ENCODE measurements at places on chromosomes 5 and 9.

- no peak for DNase-seq
Measured at GRCh38 chr5:53607886-53608285, 47.4 kb downstream of the NDUFS4 start.

DNA sequence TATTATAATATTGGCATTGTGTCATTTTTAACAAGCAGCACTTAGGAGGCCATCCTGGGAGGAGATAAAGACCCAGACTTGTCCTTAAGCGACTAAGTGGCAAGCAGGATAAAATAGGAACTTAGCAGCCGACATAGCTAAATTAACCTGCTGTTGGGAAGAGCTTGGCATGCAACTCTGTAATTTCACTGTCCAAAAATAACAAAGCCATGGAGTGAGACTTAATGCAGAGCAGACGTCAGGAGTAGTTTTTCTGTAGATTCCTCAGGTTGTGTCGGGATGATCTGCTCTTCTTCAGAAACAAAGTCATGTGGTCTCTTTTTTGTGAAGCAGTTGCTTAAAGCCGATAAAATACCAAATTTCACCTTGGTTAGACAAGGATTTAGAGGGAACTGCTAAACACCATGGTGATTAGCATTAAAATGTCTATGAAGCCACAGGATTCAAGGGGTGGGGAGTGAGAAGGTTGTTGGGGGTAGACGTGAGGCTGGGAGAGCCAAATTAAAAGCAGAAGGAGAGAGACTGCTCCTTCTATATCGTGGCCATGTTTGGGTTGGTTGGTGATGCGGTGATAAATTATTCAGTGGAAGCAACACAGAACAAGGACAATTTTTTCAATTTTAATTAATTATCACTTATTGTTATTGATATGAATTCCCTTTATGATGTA is 303.0 kb downstream of the CSNK1G3 start:
- no peak for DNase-seq

DNA sequence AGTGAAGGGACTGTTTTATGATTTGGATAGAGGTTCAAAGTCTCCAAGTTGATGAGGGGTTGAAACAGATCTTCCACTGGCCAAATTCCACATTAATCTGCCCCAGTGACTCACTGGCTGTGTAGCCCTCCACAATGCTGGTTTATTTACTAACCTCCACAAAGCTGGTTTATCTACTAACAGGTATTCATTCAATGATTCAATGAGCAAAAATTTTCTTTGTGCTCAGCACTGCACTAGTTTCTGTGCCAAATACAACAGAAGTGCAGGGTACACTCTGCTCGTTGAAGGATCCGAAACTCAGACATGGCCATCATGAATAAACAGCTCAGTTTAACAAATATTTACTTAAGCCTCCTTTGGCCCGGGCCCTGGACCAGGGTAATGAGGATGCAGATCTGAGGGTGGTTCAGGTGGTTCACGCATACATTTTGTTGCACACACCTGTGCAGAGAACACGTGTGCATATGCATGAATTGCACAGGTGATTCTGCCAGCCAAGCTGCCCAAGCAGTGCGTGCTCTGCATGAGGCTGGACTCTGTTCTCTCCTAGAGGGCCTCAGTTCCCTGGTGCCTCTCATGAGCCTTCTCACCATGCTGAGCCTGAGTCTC is 71.0 kb downstream of the SH3PXD2B start:
- DNase-seq, result no peak

GRCh38 chr5:159878988-159879471 is 37.3 kb upstream of the ADRA1B start:
- no peak for DNase-seq

GRCh38 chr9:81317223-81317622 is 372.1 kb downstream of the TLE1 start:
- no peak for DNase-seq

DNA sequence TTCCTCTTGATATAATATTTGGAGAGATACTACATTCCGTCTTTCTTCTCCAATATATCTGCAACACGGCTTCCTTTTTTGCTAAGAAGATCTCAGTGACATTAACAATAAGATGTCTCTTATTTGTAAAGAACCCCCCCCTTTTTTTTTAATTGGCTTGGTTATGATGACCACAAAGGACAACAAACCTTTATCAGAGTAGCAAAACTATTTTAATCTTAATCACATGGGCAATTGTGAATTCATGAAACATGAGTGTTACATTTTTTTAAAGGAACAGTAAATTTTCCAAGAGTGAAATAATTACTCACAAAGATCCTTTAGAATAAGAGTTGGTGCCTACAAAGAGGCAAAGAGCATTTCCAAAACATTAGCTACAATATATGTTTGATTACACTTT is 554.1 kb downstream of the MAT2B start:
- DNase-seq, result no peak

GRCh38 chr5:554284-554988 is 30.2 kb upstream of the SLC9A3 start:
- DNase-seq, result no peak

GRCh38 chr5:95826949-95827891 is 4.7 kb upstream of the GLRX start:
- DNase-seq, result no peak

DNA sequence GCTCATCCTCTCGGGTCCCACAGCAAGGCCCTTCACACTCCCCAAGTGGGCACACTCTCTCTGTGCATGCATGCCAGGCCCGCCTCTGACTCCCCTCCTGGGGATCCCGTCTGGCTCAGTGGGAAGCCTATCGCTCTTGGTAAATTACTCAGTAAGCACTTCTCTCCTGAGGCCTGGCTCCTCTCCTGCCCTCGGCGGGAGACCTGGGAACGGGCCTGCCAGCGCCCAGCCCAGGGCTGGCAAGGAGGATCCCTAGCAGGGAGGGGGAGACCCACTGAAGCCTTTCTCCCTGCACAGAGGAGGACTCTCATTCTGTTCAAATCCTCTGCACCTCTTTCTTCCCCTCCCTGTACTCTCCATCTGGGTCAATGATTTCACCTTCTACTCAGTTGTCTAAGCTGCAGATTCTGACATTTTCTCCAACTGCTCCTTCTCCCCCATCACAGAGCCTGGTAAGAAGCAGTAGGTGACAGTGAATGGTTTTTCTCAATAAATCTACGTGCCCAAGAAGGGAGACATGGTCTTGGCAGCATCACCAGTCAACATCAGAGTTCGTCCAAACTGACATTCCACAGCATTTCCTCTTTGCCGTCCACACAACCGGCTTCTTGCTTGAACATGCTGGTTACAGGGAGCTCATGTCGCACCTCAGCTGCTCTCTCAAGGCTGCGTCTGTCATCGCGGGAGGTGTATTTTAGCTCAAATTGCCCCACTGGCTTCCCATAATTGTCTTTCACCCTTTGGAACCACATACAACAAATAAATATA is 81.9 kb downstream of the GPR21 start:
- DNase-seq, result no peak

DNA sequence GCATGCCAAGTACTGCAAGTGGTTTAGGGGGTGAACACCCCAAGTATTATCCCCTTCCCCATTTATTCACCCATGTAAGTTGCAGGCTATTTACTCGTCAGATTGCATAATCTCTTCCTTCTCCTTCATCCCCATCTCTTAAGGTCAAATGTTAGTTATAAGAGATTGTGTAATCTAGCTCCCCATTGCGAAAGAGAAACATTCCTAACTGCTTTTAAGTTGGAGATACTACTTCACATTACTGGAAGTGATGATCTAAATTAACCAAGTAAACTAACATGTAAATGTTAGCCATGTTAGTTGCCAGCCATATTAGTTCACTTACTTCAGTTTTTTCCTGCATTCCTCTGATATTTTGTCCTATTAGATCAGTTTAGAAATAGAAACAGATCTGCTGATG is 262.3 kb downstream of the TAF11L14 start:
- DNase-seq, result no peak

GRCh38 chr9:115296831-115297565 is 179.0 kb upstream of the TNC start:
- no peak for DNase-seq

DNA sequence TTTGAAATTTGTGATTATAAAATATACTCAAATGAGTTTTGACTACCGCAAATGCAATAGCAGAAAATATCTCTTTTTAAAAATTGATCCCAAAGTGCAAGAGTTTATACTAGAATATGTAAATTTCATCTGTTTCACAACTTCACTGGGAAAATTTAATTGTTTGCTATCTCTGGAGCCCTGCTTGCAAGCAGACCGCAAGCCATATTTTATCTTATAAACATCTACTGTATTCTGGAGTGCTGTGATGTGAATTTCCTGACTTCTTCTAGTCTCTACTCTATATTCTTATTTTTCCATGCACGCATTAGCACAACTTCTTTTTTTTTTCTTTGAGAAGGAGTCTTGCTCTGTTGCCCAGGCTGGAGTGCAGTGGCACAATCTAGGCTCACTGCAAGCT is 98.7 kb downstream of the DROSHA start:
- no peak for DNase-seq

DNA sequence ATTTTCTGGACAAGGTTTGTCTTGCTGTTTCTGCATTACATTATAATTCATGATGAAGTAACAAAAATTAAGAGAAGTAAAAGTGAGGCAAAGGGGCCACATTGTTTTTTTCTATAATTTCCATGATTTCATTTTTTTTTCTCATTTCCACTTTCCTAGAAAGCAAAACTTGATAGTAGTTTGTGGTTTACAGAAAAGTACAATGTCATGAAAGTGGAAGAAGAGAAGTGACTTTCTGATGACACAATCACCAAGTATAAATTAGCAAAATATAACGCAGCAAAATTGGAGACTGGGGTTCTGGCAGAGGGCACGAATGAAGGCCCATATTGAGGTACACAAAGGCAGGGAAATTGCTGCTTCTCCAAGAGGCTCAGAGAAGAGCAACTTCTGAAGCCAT is 5.0 kb upstream of the IFNA14 start:
- DNase-seq, result no peak

DNA sequence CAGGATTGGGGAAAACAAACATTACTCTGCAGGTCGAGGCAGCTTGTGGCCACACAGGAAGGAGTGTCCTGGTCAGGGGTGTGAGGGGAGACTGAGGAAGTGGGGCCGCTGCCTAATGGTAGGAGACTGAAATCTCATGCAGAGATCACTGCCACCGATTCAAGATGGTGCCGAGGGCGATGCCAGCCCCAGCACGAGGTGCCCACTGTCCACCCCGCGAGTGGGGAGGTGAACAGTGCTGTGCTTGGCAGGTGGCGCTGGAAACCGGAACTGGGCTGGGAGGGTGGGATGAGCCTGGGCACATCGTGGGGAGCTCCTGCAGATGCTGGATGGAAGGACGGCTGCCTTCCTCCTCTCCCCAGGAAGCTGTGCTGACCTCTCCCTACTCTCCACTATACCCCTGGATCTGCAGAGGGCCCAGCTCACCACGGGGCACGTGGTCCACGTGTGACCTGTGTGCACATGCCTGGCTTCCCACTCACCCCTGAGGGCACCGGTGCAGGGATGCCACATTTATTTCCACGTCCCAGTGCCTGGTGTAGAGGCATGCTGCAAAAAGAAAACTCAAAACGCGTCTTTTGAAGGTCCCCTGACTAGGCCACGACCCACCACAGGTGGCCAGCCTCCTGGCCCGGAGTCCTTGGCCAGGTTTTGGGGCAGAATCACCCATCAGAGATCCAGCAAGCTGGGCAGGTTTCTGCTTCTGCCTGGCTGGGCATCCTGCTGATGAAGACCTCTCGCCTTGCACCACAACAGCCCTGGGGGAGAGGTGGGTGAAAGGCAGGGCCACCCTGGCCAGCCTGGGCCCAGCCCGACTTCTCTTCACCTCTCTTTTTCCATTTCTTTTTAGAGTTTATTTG is 71.7 kb upstream of the FCN1 start:
- no peak for DNase-seq

DNA sequence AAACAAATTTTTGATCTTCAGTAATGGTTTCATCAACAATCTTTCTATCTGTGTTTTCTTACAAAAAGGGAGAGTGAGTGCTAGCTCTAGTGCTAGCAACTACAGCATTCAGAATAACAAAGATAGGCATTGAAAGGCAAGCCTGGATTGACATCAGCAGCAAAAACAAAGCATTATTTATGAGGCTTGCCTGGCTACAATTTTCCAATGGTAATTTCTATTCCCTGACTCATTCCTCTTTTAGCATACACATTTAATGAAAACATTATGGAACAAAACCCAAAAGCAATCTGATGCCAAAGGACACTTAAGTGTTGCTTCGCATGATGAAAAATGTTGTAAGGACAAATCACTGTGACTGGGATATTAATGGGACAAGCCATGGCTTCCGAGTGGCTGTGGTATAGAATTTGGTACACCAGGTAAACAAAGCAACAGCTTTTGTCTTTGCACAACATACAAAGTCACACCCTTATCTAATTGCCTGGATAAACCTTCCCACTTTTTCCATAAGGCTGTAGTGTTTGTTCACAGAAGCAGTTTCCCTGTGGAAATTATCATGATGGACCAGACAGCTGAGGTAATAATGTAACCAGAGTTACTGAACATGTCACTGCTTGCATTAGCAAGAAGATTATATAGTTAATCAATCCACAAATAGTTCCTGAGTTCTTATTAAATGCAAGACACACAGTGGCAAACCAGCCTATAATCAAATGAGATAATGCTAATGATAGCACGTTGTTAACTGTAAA is 179.8 kb upstream of the EDIL3 start:
- no peak for DNase-seq

DNA sequence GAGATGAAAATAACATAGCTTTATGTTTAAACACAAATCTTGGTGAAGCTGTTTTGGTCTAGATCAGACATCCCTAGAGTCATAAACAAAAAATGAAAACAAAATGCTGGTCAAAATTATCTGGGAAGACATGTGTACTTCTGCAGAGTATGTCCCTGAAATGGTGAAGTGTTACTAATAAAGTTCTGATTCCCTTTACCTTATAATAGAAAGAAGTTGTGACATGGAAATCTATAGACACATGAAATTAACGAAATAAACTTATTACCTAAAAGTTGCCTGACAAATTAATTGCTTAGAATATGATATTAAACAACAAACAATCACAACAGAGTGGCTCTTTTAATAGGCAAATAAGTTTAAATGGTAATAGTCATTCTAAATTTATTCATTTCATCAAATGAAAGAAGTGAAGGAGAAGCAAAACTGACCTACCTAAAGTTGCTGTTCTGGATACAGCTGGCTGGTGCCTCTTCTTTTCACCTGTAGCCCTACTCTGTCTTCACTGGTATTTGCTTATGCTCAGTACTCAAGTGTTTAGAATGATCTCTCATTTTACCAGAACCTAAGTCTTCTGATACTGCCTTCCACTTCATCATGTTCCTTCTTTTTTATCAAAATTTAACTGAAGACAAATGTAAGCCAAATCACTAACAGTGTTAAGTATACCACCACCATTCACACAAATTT is 38.8 kb downstream of the FNIP1 start:
- no peak for DNase-seq

DNA sequence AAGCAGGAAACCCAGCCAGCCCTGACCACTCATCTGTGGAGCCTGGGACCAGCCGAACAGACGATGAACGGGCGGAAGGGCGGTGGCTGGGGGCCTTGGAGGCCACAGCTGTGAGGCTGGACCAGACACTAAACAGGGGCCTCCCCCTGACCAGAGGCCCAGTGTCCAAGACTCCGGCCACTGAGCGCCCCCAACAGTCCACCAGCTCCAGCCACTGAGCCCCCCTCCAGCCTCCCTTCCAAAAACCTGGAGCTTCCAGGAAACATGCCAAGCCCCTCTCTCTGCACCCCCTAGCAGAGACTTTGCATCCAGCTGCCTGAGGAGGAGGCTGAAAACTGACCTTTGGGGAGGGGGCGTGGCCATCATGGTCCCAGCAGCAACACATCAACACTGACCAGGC is 23.2 kb downstream of the CNTFR start:
- DNase-seq, result no peak

Data from stimulated activated CD8-positive, alpha-beta memory T cell treated with anti-CD3 and anti-CD28 coated beads, Interleukin-4, amount 100 ng/mL, for 1 hour (primary cell).